ENCODE measurements at places on chromosomes 3 and 15. TPM values are rescaled to one million over a fixed set of nuclear protein-coding genes. Genes with fewer than 3 reads are reported as not detected.

GRCh38 chr15:50653156-50653743 is 33.3 kb downstream of the TRPM7 start:
- peaks cover 49% of the 10 kb centered on the region for H3K36me3 ChIP-seq
- no peaks in the 10 kb centered on the region for H3K4me1 ChIP-seq
- no peak overlapping the region for H3K27ac ChIP-seq
- H3K27me3 ChIP-seq = no peaks in the 10 kb centered on the region

Gene NDUFAF3
- 66.1 TPM for total RNA-seq

Gene PARP14
- 92.6 TPM for total RNA-seq

Gene TLR9
- not detected for total RNA-seq

Gene TRAT1
- 9.1 TPM for total RNA-seq

- H3K36me3 ChIP-seq = no peaks in the 10 kb centered on the region
- no peaks in the 10 kb centered on the region for H3K27me3 ChIP-seq
- DNase-seq = no peak
Measured at GRCh38 chr3:127123533-127123932, 69.4 kb upstream of the PRR23E start.

DNA sequence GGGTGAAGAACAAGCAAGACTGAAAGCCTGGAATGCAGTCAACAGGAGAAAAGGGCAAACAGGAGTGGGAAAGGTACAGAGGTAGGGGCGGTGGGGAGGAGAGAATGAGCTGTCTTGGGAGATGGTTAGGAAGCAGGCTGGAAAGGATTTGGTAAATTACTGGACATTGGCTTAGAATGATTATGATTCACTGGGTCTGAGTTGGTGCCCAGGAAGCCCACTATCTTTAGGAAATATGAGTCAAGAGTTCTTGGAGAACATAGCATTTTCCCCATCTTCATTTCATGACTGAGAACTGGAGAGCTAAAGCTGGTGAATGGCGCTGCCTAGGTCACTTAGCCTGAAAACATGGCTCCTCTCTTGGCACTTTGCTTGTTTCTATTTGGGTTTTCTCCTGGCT is 74.7 kb upstream of the C3orf80 start:
- no peak overlapping the region for H3K27ac ChIP-seq
- no peaks in the 10 kb centered on the region for H3K4me1 ChIP-seq
- DNase-seq = no peak
- no peak overlapping the region for H3K4me3 ChIP-seq

- no peak overlapping the region for H3K27ac ChIP-seq
- no peaks in the 10 kb centered on the region for H3K4me1 ChIP-seq
- no peaks in the 10 kb centered on the region for H3K27me3 ChIP-seq
- H3K4me3 ChIP-seq = no peak overlapping the region
- no peak for DNase-seq
Measured at GRCh38 chr15:77098572-77098971, 27.7 kb upstream of the TSPAN3 start.

DNA sequence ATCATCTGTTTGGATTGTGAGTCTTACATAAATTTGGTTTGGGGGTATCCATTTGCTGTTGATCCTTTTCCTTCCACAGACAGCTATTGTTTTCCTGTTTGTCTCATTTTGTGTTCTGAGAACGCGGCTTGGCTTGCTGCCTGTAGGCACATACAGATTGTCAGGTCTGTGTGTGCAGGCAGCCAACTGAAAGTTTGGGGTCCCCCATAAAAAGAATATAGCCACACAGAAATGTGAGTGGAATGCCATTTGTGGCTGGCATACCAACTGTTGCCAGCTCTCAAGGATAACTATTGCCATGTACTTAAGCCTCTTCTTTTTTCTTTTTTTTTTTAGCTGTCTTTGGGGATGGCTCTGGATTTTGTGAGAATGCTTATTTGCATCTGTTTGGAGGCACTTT is 1308.0 kb downstream of the ROBO1 start:
- H3K27me3 ChIP-seq = no peaks in the 10 kb centered on the region
- no peaks in the 10 kb centered on the region for H3K36me3 ChIP-seq
- no peak overlapping the region for H3K27ac ChIP-seq
- H3K4me3 ChIP-seq = no peak overlapping the region
- no peaks in the 10 kb centered on the region for H3K4me1 ChIP-seq

DNA sequence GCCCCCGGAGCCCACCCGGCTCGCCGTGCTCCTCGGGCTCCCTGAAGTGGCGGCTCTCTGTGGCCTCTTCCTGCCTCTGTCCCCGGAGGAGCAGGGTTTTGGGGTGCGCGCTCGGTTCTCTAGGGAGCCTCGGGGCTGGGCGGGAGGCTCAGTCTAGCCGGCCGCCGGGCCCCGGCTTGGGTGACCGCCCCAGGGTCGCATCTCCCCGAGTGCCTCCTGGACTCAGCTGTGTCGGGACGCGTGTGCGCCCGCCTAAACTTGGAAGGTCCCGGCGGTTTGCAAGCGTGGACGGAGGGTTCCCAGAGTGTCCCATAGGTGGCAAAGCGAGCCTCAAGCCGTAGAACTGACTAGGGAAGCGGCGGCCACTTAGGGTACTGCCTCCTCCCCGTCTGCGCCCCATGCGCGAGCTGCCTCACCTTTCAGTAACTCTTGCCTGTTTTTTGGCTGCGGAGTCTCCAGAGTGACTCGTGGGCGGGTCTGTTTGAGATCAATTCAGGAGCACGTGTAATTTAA is 601 bp downstream of the ACTL6A start:
- peak; percentile 80 for DNase-seq
- H3K4me1 ChIP-seq = peaks cover 7% of the 10 kb centered on the region
- H3K27ac ChIP-seq = peak overlapping the region; percentile 40
- H3K36me3 ChIP-seq = no peaks in the 10 kb centered on the region
- no peaks in the 10 kb centered on the region for H3K27me3 ChIP-seq

GRCh38 chr3:63724987-63725386 is 72.5 kb downstream of the SNTN start:
- DNase-seq = no peak
- H3K27ac ChIP-seq = no peak overlapping the region
- H3K4me1 ChIP-seq = no peaks in the 10 kb centered on the region
- no peaks in the 10 kb centered on the region for H3K36me3 ChIP-seq
- H3K27me3 ChIP-seq = no peaks in the 10 kb centered on the region
- H3K4me3 ChIP-seq = no peak overlapping the region

DNA sequence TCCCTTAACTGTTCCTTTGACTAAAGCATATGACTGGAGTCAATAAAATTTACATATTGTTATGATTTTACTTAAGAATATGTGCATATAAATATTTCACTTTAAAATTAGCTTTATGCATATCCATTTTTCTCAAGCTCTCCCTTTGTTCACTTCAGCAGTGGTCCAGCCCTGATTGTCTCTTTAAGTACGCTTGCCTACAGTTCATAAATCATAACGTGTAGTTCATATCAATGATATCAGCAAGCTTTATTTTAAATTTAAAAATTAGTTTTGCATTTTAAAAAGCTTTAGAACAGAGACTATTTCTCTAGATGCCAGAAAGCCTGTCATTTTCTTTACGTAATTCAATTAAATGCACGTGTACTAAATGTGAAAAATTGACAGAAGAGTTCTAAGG is 721.9 kb downstream of the OTOL1 start:
- H3K27me3 ChIP-seq = no peaks in the 10 kb centered on the region
- no peaks in the 10 kb centered on the region for H3K4me1 ChIP-seq
- no peaks in the 10 kb centered on the region for H3K36me3 ChIP-seq
- no peak overlapping the region for H3K4me3 ChIP-seq

GRCh38 chr15:57537072-57537471 is 54.6 kb upstream of the MYZAP start:
- no peak for DNase-seq
- no peak overlapping the region for H3K27ac ChIP-seq
- no peak overlapping the region for H3K4me3 ChIP-seq
- H3K4me1 ChIP-seq = no peaks in the 10 kb centered on the region

Gene LRTM1
- not detected for total RNA-seq

GRCh38 chr3:71322154-71322553 is 261.4 kb downstream of the FOXP1 start:
- H3K27me3 ChIP-seq = no peaks in the 10 kb centered on the region
- H3K4me1 ChIP-seq = no peaks in the 10 kb centered on the region
- no peak overlapping the region for H3K27ac ChIP-seq
- H3K4me3 ChIP-seq = no peak overlapping the region

- no peaks in the 10 kb centered on the region for H3K4me1 ChIP-seq
- H3K27ac ChIP-seq = no peak overlapping the region
- no peak overlapping the region for H3K4me3 ChIP-seq
- DNase-seq = no peak
- H3K36me3 ChIP-seq = no peaks in the 10 kb centered on the region
- H3K27me3 ChIP-seq = no peaks in the 10 kb centered on the region
Measured at GRCh38 chr3:117408811-117409210, 699.2 kb downstream of the TUSC7 start.
